Activated T-helper 1 cell treated with Interleukin-2 at 50 U/mL for 16 hours (primary cell): ENCODE measurements at places on chromosomes 12 and 14.

DNA sequence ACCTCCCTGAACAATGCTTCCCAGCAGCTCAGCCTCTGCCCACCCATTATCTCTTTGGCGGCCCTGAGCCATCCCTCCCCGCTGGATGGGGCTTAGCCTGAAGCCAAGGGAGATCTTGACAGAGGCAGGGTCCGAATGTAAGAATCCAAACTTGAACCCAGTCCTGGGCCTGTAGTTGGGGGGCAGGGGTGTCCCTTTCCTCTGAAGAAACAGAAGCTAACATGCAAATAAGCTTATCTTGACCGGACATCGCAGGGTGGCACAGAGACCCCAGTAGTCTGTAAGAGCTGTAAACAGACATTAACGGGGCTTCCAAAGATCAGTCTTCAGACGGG is 6.0 kb downstream of the DLK1 start:
- no peak for DNase-seq

- no peak for DNase-seq
Measured at GRCh38 chr14:81095539-81095938, 125.2 kb downstream of the GTF2A1 start.

- no peak for DNase-seq
Measured at GRCh38 chr12:48592591-48593086, 22.8 kb upstream of the LALBA start.

DNA sequence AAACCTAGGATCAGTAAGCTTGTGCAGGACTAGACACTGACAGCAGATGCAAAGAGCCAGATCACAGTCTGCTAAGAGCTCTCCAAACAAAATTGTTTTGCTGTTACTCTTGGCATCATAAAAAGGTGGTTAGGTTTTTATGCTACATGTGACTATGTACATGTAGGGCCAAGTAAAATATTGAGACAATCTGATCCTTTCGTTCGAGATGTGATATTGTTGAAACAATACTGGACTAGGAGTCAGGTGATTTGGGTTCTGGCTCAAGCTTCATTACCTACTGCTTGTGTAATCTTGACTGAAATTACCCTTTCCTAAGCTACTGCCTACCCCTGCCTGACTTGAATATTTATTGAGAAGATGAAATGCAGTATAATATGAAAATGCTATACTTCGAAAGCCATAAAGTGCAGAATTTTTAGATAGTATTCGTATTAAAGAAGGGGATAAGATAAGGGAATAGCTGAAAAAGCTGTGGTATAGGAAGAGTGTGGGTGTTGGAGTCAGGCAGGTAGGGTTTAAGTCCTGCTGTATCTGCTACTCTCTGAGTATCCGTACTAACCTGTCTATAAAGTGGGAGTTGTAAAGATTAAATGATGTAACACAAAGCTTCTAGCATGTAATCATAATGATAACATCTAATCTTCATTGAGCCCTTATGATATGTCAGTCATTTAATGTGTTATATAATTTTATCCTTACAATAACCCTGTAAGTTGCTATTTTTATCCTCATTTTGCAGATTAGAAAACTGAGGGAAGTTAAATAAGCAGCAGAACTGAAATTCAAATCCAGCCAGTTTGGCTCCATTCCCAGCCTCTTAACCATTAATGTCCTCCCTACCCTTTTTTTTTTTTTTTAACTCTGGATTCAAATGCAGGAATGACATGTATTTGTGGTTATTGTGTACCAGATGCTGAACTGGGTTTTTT is 38.6 kb upstream of the ATF1 start:
- no peak for DNase-seq

- no peak for DNase-seq
Measured at GRCh38 chr14:100062590-100062989, 2.6 kb upstream of the EVL start.

DNA sequence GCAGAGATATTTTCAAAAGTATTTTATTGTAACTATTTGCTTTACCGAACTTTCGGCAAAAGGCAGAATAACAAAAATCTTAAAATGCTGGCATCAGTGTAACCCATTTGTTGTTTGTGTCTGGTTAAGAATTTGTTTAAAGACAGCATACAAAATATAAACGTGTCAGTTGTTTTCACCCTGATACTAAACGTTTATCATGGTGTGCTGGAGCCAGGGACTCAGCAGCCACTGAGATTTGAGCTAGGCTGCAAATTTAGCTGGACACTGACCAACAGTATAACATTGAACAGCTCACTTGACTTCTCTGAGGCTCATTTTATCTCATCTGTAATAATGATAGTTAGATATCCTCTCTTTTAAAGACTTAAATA is 183.7 kb downstream of the TMTC3 start:
- DNase-seq, result no peak
